LoVo (cell line): ENCODE measurements at places on chromosomes 16 and 17.

DNA sequence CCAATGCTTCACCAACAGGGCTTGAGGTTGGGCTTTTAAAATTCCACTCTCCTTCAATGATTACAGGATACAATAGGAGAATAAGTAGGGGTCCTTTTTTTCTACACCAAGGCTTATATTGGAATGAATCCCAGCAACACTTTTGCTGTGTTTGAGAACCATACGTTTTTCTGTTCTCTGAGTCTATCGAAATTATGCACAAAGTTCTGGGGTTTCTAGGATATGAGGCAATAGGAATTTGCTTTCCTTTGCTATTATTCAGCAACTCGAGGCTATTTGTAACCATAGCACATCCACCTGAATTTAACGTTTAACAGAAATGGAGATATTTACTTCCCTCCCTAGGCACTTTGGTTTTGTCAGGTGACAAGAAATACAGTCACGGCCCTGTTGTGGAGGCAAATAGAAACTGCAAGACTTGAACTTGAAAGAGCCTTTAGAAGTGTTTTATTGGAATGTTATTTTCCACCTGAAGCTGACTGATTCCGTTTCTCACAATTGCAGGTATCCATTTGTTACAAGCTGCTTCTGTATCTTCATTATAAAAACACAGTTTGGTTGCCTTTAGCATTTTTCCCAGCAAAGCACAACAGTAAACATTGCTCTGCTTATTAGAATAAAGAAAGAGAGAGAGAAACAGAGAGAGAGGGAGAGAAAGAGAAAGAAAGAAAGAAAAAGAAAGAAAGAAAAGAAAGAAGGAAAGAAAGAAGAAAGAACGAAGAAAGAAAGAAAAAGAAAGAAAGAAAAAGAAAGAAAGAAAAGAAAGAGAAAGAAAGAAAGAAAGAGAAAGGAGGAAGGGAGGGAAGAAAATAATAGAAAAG, 109.6 kb downstream of the HS3ST3A1 start:
- no peak for DNase-seq

DNA sequence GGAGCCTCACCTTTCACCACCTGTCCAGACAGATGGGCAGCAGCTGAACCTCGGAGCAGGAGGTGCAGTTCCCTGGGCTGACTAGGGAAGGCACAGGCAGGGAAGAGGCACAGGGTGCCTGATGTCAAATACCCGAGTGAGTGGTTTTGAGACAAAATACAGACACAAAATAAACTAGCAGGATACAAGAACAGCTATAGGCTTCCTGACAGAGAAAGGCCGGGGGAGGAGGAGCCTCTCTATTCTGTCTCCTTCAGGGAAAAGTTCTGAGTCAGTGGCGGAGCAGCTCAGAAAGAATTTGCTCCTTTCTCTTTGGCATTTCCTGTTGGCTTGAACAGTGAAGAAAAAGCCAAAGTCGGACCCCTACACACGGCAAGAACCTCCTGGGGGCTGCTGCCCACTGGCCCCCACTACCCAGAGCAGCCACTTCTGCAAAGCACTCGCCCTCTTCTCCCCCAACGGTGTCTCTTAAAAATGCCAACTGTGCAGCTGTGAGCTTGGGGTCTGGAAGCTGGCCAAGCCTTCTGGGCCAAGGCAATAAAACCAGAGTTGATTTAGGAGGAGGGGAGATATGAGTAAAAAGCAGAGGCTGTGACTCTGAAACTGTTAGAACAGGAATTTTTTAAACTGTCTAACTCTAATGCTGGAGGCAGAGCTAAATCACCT, 14.4 kb upstream of the FAAP100 start:
- DNase-seq, result peak; percentile 36

GRCh38 chr16:2507052-2507659, 6.6 kb upstream of the ATP6V0C start:
- DNase-seq, result no peak

GRCh38 chr16:71373073-71373472, 14.6 kb downstream of the CALB2 start:
- no peak for DNase-seq

- no peak for DNase-seq
Measured at GRCh38 chr16:23293016-23293415, 9.1 kb upstream of the SCNN1B start.

- peak; percentile 94 for DNase-seq
Measured at GRCh38 chr17:72683506-72684404, 408.7 kb downstream of the SLC39A11 start.
